EH (cell line): ENCODE measurements at places on chromosomes 3 and 15.
A peak's percentile ranks its signal among the peaks of the same experiment; 100 is the strongest.

DNA sequence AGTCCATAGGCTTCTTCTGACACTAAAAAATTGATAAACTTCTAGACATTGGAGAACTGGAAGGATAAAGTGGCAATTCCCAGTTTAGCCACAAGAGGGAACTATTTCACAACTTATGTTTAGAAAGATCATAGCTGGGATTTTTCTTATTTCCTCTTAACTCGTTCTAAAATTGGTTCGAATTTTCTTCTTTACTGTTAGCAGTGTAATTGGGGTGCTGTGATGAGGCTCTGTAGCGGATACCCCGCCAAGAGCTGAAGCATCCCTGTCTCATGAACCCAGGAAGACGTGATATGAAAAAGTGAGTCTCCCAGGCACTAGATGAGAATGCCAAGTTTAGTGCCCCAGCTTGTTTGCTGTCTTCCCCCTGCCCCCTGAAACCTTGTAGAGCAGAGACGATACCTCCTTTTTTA lies 85.1 kb downstream of the PDCD6IP start:
- DNase-seq = peak; percentile 53

DNA sequence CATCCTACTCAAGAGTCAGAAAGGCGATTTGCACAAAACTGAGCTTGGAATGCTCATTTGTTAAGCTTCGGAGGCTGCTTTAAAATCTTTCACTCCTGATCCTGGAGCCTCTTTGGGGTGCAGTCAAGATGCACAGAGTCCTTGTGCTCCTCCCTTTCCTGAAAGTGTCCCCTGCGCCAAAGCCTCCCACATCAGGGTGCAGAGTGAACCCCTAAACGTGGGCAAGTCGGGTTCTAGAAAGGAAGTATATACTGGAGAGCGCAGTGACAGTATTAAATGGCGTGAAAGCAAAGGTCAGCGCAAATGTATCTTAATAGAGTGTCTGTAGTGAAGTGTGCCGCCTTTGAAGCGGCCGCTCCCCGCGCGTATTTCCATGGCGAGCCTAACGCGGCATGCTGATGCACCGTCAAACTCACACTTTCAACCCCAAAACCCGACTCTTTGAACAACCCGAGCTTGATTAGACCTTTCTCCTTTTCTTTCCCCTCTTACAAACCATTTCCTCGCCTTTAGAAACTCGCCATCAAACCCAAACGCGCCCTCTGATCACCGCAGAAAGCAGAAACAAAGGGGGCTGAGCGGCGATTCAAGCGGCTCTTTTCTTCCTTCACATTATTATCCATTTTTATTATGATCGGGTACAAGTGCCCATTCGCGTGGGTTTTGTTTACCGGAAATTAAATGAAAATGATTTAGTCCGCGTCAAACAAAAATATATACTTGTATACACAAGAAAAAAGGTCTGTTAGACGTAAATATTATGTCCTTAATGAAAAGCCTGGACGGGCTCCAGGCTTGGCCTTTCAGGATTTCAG lies 18.3 kb downstream of the ZIC4 start:
- no peak for DNase-seq

DNA sequence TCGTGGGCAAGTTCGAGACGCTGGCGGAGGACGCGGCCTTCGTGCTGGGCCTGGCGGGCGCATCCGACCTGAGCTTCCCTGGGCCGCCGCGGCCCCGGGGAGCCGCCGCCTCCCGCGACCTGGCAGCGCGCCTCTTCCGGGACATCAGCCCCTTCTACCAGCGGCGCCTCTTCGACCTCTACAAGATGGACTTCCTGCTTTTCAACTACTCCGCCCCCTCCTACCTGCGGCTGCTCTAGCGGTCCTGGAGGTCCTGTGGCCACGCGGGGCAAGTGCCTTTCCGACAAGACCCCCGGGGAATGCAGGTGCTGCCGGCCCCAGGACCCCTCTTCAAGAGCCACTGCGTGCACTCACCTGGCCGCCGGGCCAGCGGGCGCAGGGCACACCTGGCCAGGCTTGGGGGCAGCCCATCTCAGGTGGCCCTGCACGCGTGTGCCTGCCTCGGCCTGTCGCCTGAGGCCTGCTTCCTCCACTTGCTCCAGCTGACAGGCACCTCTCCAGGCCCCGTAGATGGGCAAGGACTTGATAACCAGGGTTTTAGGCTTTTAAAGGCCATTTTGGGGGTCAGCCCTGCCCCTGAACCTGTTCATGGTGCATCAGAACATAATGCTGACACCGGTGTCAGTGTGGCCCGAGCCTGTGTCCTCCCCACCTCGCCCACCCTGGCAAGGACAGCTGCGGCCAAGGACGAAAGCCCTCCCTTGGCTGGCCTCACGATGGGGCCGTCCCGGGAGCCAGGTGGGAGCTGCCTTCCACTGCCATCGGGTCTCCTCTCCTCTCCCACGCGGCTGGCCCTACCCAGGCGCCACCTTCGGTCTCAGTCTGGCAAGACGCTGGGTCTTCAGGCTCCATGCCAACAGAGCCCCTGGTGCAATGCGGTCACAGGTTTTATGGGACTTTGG lies 16.1 kb downstream of the C3orf22 start:
- no peak for DNase-seq

- peak; percentile 57 for DNase-seq
Observed at GRCh38 chr3:127011270-127011992, 28.5 kb downstream of the PLXNA1 start.

GRCh38 chr3:59996056-59996455 lies 946.2 kb upstream of the CFAP20DC start:
- peak; percentile 0 for DNase-seq

DNA sequence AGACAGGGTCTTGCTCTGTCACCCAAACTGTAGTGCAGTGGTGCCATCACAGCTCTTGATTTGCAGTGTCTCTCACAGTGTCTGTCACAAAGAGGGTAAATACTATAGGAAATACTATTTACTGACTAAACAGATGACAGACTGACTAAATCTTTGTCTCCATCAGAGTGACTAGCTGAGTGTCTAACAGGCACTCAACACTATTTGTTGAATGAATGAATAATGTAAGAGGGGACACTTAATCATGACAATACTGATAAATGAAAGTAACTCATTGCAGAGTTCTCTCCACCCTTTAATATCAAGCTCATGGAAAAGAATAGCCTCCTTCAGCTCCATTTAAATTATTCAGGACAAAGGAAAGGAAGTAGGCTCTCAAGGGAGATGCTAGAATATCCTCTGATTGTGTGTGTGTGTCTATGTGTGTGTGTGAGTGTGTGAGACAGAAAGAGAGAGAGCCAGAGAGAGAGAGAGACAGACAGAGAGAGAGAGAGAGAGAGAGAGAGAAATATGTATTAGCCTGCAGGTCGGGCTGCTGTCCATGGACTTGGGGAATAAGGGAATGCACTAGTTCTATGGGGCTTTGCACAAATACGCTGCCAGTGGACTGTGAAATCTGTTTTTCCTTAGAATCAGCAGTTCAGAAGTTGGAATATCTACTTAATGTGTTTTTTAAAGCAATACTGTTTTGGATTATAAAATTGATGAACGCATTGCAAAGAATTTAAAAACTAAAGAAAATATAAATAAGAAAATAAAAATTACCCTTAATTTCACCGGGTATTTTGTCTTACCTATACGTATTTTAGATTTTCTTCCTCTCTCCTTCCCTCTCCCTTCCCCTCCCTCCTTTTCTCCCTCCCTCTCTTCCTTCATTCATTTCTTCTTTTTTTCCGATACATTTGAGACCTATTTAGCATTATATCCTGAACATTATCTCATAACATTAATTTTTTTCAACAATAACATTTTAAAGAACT lies 132.9 kb upstream of the LRIG1 start:
- DNase-seq = no peak

- peak; percentile 86 for DNase-seq
Observed at GRCh38 chr3:18124501-18124900, 300.6 kb downstream of the SATB1 start.

DNA sequence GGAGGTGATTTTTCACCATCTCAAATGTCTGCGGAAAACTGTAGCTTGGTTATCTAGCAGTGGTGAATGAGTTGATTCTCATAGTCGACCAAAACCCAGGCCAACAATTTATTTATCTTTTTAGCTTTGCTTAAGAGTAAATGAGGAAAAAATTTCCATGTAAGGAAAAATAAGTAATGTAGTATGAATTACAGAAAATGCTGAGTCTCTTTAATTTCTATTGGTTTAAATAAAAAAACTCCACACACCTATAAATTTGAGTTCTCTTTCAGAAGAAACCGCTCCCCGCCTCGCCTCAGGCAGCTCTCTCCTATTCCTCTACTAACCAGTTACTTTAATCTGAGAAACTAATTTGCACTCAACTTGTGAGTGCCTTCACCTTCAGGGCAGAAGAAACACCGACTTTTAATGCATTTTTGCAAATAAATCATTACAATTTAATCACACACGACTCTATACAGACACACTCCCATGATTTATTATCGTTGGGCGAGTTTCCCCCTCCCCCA lies 540 bp upstream of the RSRC1 start:
- DNase-seq = peak; percentile 15

DNA sequence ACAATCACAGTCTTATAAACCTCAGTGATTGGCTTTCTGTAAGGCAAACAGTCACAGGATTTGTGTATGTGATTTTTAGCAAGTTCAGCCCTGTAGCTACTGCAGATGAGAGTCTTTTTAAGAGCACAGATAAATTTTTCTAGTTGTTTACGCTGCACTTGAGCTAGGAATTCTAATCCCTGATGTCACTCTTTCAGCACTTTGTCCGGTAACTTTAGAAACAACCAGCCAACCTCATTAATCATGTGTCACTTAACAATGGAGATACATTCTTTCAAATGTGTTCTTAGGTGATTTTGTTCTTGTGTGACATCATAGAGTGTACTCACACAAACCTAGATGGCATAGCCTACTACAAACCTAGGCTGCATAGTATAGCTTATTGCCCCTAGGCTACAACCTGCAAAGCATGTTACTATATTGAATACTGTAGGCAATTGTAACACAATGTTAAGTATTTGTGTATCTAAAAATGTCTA lies 36.8 kb upstream of the GOLGA6L2 start:
- DNase-seq = no peak

DNA sequence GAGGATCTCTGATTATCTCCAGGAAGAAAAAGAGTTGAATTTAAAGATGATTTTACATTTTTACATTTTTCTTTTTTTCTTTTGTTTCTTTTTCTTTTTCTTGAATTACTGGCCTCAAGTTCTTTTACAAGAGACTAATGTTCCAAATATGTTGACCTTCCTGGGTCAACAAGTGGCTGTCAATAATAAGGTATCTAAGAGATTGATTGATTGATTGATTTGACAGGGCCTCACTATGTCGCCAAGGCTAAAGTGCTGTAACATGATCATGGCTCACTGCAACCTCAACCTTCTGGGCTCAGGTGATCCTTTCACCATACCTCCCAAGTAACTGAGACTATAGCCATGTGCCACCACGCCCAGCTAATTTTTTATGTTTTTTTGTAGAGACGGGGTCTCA lies 44.6 kb downstream of the KIF9 start:
- no peak for DNase-seq

GRCh38 chr15:43749690-43750345 lies 3.6 kb downstream of the PDIA3 start:
- DNase-seq = no peak

DNA sequence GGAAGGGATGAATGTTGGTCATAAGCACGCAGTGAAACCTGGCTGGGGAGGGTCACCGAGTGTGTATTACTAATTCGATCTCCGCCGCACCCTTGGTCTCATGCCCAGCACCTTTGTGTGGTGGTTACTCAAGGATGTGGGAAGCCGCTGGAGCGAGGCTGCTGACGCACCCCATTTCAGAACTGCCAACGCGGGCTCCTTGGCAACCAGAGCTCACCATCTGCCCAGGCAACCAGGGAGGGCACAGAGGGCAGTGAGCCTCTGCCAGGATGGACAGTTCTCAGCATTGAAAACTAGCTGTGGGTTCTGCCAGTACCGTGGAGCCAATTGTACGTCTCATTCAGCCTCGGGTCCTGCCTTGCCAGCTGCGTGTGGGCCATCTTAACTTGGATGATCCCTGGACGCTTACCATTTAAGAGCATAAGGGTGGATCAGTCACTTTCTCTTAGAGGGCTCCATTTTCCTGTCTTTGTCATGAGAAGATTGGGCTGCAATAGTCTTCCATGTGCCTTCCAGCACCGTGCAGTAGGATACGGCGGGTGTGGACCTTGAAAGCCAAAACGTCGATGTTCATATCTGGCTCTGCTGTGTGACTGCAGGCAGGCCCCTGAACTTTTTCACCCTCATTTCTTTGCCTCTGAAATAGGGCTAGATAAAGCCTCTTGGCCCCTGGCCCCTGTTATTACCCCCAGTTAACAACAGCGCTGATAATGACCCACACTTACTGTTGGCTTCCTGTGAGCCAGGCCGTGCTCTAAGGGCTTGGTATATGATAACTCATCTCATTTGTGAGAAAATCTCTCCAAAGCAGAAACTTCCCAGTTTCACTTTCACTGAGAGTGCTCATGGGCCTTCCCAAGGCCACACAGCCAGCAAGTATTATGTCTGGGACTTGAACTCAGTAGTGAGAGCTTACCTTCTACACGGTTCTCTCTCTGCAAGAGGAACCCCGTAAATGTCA lies 238.8 kb downstream of the OPA1 start:
- no peak for DNase-seq

GRCh38 chr3:178537122-178537705 lies 978 bp downstream of the KCNMB2 start:
- no peak for DNase-seq
